ENCODE measurements at places on chromosomes 7 and 10.

DNA sequence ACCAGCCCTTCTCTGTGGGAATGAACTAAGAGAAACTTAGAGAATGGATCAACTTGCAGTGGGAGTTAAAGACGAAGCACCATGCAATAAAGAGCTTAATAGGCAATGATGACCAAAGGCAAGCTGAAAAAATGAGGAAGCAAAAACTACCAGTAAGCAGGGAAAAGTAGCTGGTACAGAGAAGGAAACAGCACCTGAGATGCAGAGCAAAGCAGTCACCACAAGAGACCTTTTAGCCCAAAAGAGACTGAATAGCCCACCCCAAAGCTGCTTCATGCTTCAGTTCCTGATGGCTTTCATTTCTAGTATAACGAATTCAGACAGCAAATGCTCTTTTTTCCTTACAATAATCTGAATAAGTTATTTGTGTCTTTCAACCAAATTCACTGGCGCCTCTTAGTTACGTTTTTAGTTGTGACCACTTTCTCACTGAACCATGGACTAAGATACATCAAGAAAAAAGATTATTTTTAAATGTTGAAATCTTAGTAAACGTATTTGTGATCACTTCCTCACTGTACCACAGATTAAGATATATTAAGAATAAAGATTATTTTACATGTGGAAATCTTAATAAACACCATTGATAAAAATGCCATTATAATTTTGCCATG lies 76.0 kb downstream of the USP6NL start:
- no peak for DNase-seq

GRCh38 chr7:45978731-45979211 lies 57.7 kb upstream of the IGFBP3 start:
- DNase-seq, result no peak

- no peak for DNase-seq
These were observed 64.2 kb upstream of the SH2B2 start for GRCh38 chr7:102222445-102222844.

DNA sequence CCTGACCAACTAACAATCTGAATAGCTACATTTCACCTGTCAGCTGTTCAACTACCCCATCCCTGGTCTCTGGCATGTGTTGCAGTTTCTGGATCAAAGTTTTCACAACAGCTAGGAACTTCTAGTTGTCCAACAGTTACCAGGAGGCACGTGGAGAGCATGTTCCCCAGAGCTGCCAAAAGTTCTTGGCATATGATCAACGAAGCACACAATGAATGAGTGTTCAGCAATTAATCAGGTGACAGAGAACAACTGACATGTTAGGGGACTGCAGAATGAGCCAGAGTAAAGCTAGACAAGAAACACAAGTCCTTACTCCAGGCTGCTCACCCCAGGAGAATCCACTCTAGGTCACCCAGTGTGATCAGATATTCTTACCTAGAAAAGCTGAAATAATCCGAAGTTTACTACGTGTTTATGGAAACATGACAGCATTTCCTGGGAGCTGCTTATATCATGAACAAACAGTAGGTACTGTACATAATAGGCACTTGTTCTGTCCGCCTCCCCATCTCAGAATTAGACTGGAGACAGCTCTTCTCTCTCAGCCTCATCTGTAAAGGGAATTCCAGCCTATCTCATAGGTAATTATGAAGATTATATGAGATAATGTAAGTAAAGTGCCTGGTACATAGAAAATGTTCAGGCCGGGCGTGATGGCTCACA lies 50.6 kb downstream of the ZNF438 start:
- DNase-seq, result no peak

GRCh38 chr7:127706766-127707165 lies 54.8 kb downstream of the SND1 start:
- no peak for DNase-seq

DNA sequence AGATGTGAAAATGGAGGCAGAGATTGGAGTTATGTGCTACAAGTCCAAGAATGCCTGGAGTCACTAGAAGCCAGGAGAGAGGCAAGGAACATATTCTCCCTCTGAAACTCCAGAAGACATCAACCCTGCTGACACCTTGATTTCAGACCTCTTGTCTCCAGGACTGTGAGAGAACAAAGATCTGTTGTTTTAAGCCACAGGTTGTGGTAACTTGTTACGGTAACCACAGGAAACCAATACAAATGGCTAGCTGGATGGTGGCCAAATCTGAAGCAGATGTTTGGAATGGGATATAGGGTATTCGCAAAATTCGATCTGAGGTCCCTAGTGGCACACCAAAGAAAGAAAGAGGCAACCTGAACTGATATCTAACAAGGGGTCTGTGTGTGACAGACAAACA lies 129.0 kb downstream of the HERPUD2 start:
- no peak for DNase-seq

- DNase-seq, result peak; percentile 44
These were observed 4.1 kb upstream of the LIPN start for GRCh38 chr10:88755753-88756152.

DNA sequence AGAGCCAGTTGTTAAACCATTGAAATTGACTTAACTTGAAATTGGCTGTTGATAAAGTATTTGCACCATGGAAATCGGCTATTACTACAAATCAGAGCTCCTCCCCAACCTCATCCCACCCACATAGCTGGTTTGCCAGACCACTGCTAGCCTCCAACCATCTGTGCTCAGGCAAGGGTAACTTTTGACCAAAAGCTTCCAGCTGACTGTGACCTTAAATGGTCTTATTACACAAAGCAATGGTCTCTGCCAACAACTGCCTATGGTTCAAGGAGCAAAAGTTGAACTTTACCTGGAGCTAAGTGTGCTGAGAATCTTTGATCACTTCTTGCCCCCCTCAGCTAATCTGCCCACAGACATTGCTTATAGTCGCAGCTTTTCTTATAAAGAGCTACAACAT lies 48.5 kb upstream of the ADRB1 start:
- no peak for DNase-seq

- DNase-seq, result no peak
These were observed 42.4 kb downstream of the REEP3 start for GRCh38 chr10:63563623-63564022.

GRCh38 chr7:47634273-47634672 lies 52.4 kb upstream of the TNS3 start:
- no peak for DNase-seq

DNA sequence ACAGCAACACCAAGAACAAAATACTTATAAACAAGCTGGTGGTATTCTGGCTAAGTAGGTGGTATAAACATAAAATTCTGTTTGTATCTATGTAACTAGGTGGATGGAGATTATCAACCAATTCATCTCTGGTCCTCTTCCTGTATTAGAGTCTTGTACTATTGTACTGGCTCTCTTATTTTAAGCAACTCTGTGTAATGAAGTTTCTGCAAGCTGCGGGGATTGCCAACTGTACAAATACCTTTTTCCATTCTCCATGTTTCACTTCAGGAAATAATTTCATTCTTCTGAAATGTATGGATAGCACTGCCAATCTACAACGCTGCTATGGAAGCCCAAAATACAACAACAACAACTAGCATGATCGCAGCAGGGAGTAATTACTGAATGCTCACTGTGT lies 44.8 kb downstream of the JAZF1 start:
- DNase-seq, result no peak

- DNase-seq, result no peak
These were observed 169.7 kb downstream of the NEURL1 start for GRCh38 chr10:103663236-103663635.

DNA sequence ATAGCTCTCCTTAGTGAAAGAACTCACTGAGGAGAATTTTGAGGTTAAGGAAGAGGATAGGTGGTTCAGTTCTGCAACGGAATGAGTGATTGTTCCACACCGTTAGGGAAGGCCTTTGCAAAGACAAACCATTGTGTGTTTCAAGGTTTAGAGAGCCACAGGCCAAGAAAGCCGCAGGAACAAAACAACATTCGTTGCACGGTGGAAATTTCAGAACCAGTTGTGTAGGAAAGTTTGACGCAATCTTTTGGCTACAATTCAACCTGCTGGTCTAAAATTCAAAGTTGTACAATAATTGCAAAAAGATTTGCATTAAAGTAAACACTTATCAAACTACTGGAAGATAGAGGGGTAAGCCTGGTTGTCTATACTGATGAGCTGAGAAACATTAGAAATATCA lies 91.4 kb downstream of the FAM107B start:
- DNase-seq, result no peak

DNA sequence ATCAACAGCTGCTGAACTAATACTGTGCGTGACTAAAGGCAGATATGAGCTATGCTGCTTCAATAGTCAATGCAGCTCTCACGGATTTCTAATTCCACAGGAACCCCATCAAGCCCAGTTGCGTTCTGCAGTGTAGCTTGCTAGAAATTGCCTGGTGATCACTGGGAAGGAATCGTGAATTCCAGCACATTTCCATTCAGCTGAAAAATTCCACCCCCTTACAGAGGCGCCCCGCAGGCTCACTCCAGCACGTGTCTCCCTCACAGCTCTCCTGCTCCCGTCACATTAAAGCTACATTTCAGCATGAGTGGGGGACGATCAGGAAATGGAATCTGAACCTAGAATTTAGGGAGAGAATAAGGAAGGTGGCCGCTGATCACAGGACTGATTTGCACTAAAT lies 534.8 kb downstream of the TCERG1L start:
- no peak for DNase-seq

GRCh38 chr10:101897633-101898032 lies 54.0 kb upstream of the KCNIP2 start:
- DNase-seq, result no peak

DNA sequence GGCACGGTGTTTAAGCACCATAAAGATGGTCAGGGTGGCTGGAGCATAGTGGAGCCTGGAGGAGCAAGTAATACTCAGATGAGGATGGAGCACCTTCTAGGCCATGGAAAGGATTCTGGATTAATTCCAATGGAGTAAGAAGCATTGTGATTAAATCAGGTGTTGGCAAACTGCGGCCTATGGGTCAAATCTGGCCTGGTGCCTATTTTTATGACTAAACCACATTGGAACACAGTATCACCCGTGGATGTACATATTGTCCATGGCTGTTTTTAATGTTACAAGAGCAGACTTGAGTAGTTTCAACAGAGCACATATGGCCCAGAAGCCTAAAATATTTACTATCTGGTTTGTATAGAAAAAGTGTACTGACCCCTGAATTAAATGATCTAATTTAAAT lies 49.9 kb upstream of the TMEM248 start:
- DNase-seq, result no peak

DNA sequence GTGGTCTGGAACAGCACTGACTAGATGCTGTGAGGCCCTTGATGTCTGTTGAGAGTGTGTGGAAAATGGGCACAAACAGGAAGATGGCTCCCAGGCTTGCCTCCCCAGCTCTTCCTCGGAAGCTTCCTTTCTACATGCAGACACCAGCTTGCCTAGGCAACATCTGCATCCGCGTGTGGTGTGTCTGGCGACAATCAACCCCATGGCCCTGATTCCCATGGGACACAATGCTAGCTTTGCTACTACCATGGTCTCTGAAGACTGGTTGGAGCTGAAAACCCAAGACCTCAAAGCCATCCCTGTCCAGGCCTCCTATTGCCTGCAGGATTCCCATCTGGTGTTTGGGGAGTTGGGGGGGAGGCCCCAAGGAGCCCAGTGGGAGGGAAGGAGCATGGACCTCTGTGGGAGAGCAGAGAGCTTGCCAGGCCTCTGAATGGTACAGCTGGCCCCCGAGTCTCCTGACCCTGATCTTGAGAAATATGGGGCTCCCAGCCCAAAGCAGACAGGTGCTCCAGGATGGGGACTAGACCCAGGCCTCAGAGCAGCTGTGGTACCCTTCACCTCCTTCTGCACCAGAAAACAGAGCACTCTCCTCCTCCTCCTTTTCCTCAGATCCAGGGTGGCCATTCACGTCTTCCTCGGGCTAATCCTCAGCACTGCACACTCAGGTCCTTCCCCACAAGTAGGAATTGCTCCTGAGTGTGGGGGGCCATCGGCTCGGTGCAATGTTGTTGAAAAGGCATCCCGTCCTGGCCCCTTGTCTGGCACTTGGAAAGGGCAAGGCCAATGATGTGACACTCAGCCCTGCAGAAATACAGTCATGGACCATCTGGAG lies 57.6 kb downstream of the ARHGAP22 start:
- DNase-seq, result no peak

GRCh38 chr10:117609095-117609795 lies 66.7 kb downstream of the EMX2 start:
- no peak for DNase-seq

DNA sequence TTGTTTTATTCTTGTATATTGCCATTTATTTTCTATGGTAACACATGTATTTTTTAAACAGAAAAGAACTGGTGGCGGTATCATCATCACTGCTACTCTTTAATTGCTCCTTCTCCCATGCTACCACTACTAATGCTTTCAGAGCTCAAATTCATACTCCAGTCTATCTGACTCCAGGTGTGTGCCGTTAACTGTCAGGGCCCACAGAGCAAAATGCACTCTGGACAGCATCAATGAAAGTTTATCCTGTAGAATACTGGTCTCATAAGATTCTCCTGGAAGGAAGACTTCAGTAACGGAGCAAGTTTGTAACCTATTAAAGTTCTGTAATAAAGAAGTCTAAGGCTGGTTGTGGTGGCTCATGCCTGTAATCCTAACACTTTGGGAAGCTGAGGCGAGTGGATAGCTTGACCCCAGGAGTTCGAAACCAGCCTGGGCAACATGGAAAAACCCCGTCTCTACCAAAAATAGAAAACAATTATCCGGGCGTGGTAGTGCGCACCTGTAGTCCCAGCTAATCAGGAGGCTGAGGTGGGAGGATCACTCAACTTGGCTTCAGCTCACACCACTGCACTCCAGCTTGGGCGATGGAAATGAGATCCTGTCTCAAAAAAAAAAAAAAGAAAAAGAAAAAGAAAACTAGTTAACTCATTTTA lies 18.4 kb downstream of the ZNRF2 start:
- DNase-seq, result no peak

- DNase-seq, result peak; percentile 59
These were observed 26.5 kb downstream of the LMTK2 start for GRCh38 chr7:98133181-98133580.

- DNase-seq, result no peak
These were observed 184.8 kb upstream of the GALNT17 start for GRCh38 chr7:70947181-70947580.

- no peak for DNase-seq
These were observed 8.0 kb downstream of the HNRNPA2B1 start for GRCh38 chr7:26192485-26193087.

DNA sequence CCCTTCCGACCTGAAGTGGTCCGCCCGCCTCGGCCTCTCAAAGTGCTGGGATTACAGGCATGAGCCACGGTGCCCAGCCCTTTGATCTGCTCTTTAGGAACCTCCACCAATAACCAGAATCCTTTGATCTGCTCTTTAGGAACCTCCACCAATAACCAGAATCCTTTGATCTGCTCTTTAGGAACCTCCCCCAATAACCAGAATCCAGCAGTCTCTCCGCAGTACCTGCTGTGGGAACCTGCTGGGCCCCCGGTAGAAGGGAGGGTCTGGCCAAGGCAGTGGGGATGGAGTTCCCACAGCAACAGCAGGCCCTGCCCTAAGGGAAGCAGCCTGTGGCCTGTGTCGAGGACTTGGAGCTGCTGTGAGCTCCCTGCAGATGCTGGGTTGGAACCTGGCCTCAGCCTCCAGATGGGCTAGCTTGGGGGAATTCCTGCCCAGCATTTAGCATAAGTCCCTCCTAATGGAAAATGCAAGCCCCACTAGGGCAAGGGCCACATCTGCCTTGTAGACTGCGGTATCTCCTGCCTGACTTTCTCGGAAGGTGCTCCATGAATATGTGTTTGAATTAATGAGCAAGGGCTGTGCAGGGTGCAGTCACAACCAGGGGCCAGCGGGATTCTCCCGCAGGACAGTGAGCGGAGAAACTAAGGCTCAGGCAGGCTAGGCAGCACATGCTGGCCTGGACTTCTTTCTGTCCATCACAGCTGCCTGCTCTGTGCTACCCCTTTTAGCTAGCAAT lies 165.8 kb downstream of the UBE2H start:
- no peak for DNase-seq

GRCh38 chr7:29412912-29413311 lies 150.7 kb upstream of the PRR15 start:
- no peak for DNase-seq
